Activated T-cell treated with anti-CD3 and anti-CD28 coated beads for 1 hour (primary cell): ENCODE measurements at places on chromosomes 6 and 20.

DNA sequence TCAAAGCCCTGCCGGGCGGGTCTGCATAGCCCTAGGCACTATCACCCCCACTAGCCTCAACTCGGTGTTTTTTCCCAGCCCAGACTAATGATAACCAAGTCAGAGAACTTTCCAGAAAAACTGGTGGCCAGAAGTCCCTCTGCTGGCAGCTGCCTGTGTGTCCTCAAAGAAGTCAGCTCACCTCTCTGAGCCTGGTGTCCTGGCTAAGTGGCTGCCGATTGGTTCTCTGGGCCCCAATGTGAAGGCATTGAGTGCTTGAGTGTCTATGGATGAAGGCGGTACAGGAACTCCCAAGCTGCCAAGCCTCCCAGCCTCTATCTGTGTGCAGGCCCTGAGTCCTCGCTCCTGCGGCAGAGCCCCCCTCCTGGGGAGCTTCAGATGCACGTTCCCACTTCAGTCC lies 355.6 kb downstream of the TAF4 start:
- DNase-seq, result no peak

DNA sequence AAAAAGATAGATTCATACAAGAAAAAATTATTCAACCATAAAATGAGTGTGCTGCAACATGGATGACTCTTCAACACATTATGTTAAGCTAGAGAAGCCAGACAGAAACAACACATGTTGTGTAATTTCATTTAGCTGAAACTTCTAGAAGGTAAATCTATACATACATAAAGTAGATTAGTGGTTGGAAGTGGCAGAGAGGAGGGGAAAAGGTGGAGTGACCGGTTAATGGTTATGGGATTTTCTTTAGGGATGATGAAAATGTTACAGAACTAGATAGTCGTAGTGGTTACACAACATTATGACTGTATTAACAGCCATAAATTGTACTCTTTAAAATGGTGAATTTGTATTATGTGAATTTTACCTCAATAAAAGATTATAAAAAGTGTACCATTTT lies 304.1 kb upstream of the SLC35B3 start:
- DNase-seq, result no peak

GRCh38 chr20:24657878-24658620 lies 188.6 kb downstream of the SYNDIG1 start:
- no peak for DNase-seq

DNA sequence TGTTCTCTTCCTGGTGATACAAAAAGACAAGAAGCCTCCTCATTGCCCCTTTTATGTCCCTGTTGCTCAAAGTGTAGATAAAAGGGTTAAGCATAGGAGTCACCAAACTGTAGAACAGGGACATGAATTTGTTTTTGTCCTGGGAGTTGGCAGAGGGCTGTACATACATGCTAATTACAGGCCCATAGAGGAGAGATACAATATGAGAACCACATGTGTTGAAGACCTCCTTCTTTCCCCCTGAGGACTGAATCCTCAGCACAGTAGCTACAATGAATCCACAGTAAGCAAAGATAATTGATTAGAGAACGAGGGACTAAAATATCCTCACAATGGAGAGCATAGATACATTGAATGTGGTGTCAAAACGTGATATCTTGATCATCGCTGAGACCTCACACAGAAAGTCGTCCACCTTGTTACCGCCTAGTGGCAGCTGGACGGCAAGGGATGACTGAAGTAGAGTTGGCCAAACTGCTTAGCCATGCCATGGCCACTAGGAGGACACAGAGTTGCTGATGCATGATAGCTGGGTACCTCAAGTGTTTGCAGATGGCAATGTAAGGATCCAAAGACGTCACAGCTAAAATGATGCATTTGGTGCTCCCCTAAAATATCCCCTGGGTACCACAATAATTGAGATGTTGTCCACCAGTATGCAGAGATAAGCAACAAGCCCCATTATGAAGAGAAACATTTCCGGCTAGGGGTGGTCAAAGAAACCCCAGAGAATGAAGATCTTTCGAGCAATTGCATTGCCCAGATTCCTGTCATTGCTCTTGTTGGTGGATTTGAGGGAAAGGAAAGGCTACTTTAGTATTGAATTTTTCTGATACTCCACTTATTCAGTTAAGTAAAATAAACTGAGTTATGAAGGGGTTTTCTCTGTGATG lies 15.0 kb downstream of the OR2B3 start:
- DNase-seq, result no peak

- DNase-seq, result no peak
Observed at GRCh38 chr6:15317934-15318902, 72.3 kb downstream of the JARID2 start.

- no peak for DNase-seq
Observed at GRCh38 chr6:33705955-33706725, 5.4 kb downstream of the UQCC2 start.
